Mesothelial cell of epicardium (in vitro differentiated cells): ENCODE measurements at places on chromosomes 3 and 15. TPM values are rescaled to one million over a fixed set of nuclear protein-coding genes. Genes with fewer than 3 reads are reported as not detected.

TRH gene
- total RNA-seq = 0.13 to 0.38 TPM (median 0.31 TPM) in 3 replicates

HTR3E gene
- total RNA-seq = not detected in 3 replicates

EEFSEC gene
- total RNA-seq = 17.2 to 19.4 TPM (median 18.6 TPM) in 3 replicates

- no peak for DNase-seq
- peaks cover 3% of the 10 kb centered on the region for H3K36me3 ChIP-seq
- peaks cover 15% of the 10 kb centered on the region for H3K4me1 ChIP-seq
- H3K27me3 ChIP-seq = no peaks in the 10 kb centered on the region
- H3K4me3 ChIP-seq = no peak overlapping the region
Measured at GRCh38 chr15:70669006-70669602, 94.3 kb downstream of the UACA start.

GRCh38 chr15:29568840-29569532 is 253.3 kb downstream of the TJP1 start:
- DNase-seq = no peak
- H3K4me1 ChIP-seq = peaks cover 21% of the 10 kb centered on the region
- H3K27me3 ChIP-seq = peaks cover 77% of the 10 kb centered on the region
- H3K36me3 ChIP-seq = no peaks in the 10 kb centered on the region
- H3K4me3 ChIP-seq = peak overlapping the region; percentile 69

DNA sequence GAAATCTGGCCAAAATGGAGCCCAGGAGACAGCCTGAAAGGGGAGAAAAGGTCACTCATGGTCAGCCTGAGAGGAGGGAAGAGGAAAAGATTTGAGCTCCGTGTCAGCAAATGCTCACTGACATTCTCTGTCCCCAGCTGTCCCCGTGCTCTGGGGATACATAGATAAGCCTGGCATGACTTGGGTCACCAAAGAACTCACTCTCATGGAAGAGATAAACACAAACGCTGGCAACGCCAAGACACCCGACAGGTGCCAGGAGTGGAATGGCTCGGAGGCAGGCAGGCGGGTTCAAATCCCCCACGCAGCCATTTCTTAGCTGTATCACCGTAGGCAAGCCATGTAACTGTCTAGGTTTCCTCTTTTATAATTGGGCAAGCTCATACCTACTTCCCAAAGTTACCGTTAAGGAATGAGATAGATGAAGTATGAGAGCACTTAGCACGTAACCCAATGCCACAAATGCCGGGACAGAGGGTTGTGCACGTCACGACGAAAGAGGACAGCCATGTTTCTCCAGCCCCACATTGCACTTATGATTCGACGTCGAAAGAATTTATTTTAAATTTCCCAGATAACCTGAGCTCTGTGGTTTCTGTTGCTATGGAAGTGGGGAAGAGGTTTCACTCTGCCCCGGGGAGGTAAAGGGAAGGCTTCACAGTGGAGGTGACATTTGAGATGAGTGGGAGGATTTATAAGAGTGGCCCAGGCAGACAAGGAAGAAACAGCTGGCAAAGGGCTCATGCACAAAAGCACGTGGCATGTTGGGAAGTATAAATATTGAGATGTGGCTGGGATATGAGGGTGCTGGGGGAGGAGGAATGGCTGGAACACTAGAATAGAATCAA is 41.4 kb upstream of the TSEN2 start:
- no peaks in the 10 kb centered on the region for H3K36me3 ChIP-seq
- no peak for DNase-seq
- peaks cover 31% of the 10 kb centered on the region for H3K4me1 ChIP-seq
- no peak overlapping the region for H3K4me3 ChIP-seq
- peak overlapping the region; percentile 15 for H3K27ac ChIP-seq
- no peaks in the 10 kb centered on the region for H3K27me3 ChIP-seq

DNA sequence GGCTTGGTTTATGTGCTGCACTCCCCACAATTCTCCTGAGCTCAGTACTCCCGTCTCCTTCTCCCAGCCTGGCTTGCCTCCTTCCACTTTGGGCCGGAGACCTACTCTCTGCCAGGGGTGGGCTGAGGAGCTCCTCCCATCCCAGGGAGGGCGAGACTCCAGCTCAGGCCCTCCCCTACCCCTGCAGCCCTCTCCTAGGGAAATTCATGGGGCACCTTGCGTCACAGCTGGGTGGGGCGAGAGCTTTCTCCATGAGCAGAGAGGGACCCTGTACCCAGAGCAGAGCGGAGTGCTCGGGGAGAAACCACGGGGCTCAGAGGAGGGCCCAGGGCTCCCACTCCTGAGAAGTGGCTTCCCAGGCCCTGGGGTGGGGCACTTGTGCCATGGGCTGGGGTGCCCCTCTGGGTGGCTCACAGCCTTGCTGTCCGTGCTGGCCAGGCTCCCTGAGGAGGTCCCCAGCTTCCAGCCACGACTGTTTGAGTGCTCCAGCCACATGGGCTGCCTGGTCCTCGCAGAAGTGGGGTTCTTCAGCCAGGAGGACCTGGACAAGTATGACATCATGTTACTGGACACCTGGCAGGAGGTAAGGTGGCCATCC is 13.3 kb downstream of the VILL start:
- DNase-seq = no peak
- H3K4me1 ChIP-seq = peaks cover 8% of the 10 kb centered on the region
- no peaks in the 10 kb centered on the region for H3K27me3 ChIP-seq
- no peak overlapping the region for H3K4me3 ChIP-seq
- H3K36me3 ChIP-seq = peaks cover 8% of the 10 kb centered on the region

DNA sequence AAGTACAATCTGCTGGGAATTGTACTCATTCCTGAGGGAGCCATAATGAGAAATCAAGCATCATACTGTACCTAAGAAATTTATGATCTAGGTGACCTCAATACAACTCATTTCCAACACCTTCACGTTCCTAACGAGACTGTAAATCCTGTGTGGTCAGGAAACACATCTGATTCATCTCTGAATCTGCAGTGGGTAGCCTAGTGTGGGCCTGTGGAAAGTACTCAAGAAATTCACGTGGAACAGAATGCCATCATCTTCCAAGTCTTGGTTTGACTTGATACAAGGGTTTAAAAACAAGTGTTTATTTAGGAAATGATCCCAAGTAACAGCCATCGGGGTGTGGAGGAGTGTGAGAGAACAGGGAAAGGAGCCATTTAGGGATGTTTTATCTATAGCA is 568.9 kb downstream of the EDEM1 start:
- H3K36me3 ChIP-seq = no peaks in the 10 kb centered on the region
- no peak overlapping the region for H3K27ac ChIP-seq
- H3K27me3 ChIP-seq = peaks cover 6% of the 10 kb centered on the region

DNA sequence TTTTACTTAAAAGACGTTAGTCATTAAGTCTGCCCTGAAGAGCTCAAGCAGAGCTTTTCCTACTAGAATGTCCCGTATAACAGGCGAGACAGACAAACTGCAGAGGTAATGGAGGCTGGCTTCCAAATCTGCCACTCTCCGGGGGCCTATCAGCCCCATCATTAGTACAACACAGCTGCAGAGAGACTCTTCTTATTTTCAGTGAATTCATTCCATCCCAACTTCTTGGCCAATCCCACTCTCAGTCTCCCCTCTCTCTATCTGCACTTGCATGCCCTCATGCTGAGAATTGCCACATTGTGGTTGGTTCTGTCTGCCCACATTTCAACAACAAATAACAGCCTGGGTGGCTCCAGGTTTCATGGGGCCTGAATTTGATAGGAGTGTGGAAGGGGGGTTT is 412.7 kb downstream of the ERC2 start:
- no peak overlapping the region for H3K27ac ChIP-seq
- no peak overlapping the region for H3K4me3 ChIP-seq
- H3K36me3 ChIP-seq = no peaks in the 10 kb centered on the region
- peaks cover 30% of the 10 kb centered on the region for H3K4me1 ChIP-seq
- H3K27me3 ChIP-seq = no peaks in the 10 kb centered on the region

DNA sequence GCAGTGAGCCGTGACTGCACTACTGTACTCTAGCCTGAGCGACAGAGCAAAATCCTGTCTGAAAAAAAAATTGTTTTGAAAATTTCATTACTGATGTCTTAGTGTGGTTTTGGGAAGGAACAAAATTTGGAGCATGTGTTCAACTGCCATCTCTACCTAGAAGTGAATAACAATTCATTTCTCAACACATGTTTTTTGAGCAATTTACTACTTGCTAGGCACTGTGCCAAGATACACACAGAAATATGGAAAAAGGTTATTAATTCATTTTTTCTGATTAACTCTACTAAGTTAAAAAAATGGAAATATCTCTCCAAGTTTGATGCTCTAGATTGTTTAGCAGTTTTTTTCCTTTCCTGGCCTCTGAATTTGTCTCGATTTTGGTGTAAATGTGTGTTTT is 5.2 kb upstream of the TCF12 start:
- no peak overlapping the region for H3K4me3 ChIP-seq
- DNase-seq = no peak
- no peak overlapping the region for H3K27ac ChIP-seq
- H3K4me1 ChIP-seq = peaks cover 17% of the 10 kb centered on the region
- H3K36me3 ChIP-seq = peaks cover 24% of the 10 kb centered on the region
- H3K27me3 ChIP-seq = no peaks in the 10 kb centered on the region

DNA sequence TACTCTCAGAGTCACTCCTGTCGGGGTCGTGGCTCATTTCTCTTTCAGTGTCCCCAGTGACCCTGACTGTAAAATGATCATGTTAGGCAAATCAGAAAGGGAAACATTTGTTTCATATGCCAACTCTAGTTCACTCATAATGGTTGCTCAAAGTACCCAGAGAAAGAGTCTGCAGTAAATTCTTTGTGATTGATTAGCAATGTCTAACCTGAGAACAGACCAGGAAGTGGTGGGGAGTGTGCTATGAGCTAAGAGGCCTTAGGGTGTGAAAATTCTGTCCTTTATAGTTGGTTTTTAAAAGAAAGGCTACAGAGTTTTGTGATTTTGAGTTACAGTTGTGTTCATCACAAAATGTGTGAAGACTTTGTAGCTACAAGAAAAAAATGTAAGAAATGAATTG is 108.9 kb downstream of the EDEM1 start:
- no peak for DNase-seq
- H3K4me3 ChIP-seq = no peak overlapping the region
- H3K4me1 ChIP-seq = peaks cover 10% of the 10 kb centered on the region
- H3K27ac ChIP-seq = no peak overlapping the region
- no peaks in the 10 kb centered on the region for H3K36me3 ChIP-seq

GRCh38 chr3:165784337-165784736 is 52.9 kb downstream of the BCHE start:
- H3K27me3 ChIP-seq = peaks cover 5% of the 10 kb centered on the region
- no peaks in the 10 kb centered on the region for H3K4me1 ChIP-seq
- no peak overlapping the region for H3K27ac ChIP-seq
- DNase-seq = no peak

GRCh38 chr3:146589899-146590508 is 15.1 kb downstream of the PLSCR5 start:
- H3K36me3 ChIP-seq = no peaks in the 10 kb centered on the region
- no peak overlapping the region for H3K4me3 ChIP-seq
- DNase-seq = no peak

DNA sequence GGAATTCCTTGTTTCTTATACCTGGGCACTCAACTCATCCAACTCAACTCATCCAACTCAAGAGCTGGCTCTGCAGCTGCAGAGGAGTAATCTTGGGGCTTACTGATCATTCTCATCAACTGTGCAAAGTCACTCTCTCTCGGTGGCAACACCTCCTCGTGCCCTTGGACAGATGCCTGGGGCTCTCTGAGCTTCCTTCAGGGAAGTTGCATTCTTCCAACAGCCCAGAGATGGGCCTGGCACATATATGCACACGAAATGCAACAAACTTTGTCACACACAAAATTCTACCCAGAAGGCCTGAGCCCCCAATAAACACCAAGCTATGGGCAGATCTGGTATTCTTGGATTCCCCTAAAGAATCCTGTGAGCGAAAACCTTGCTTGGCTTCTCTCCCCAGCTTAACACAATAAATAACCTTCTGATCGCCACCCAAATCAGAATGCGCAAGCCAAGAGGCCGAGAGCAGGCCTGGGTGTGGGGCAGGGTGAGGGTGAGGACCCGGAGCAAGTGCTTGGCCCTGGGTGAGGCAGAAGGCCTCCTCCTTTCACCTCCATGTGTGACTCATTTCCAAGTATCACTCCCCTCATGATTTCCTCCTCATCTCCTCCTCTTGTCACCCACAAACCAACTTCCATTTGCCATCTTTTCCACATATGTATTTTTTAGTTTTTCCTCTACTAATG is 15.4 kb downstream of the TGM5 start:
- H3K27me3 ChIP-seq = peaks cover 40% of the 10 kb centered on the region
- no peak overlapping the region for H3K27ac ChIP-seq
- DNase-seq = no peak
- H3K4me1 ChIP-seq = no peaks in the 10 kb centered on the region
- no peaks in the 10 kb centered on the region for H3K36me3 ChIP-seq

DNA sequence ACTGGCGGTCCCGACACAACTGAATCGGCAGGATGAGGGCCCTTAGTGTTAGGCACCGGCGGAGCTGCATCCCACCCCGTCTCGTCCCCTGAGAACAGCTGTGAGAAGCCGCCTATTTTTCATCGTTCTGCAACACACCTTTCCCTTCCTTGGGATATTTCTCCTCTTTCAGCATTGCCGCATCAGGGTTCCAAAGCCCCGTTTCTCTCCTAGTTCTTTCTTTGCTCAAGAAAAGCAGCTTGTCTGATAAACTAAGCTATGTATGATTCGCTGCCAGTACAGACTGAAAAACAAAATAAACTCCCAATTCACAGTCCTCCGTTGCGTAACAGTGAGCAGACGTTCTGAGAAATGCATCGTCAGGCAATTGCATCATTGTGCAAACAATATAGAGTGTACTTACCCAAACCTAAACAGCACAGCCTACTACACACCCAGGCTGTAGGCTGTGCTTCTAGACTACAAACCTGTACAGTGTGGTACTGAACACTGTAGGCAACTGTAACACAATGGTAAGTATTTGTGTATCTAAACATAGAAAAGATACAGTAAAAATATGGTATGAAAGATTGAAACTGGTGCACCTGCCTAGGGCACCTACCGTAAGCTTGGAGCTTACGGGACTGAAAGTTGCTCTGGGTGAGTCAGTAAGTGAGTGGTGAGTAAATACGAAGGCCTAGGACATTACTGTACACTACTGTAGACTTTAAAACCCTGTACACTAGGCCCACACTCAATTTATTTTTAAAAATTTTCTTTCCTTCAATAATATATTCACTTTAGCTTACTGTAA is 8.9 kb upstream of the ADAMTS17 start:
- H3K36me3 ChIP-seq = no peaks in the 10 kb centered on the region
- DNase-seq = no peak
- peaks cover 7% of the 10 kb centered on the region for H3K4me1 ChIP-seq
- peak overlapping the region; percentile 88 for H3K4me3 ChIP-seq
